ENCODE measurements at places on chromosomes 6 and 20.

DNA sequence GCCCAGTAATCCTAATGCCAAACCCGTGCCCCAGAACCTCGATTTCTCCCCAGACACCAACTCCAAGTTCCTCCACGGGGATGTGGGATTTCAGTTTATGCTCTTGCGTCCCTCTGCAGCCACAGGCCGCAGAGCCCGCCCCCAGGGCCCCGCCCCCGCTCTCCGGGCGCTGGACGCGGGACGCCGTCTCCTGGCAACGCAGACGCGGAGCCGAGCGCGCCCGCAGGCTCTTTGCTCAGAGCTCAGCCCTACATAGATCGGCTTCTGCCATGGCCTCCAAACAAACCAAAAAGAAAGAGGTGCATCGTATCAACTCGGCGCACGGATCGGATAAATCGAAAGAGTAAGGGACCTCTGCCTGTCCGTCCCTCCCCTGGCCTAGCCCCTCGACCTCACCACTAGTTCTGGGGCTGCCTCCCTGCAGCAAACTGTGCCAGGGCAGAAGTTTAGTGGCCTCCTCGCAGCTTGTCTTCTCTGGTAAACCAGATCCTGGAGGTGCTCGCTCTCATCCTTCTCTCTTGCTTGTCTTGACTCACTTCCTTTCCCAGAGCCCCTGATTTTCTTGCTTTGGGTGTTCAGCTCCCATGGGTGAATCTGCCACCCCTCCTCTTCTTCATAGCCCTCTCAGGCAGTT is at the start of gene ADGB:
ADGB (plus strand) TSS at position 201 of the 634 bp plus-strand sequence; CDS start at position 270, 69 bp downstream.
- DNase-seq = peak; percentile 86

GRCh38 chr6:42226161-42226611 is 8.5 kb upstream of the MRPS10 start:
- DNase-seq = peak; percentile 63

GRCh38 chr6:43911354-43912115 is 141.5 kb downstream of the VEGFA start:
- DNase-seq = no peak

DNA sequence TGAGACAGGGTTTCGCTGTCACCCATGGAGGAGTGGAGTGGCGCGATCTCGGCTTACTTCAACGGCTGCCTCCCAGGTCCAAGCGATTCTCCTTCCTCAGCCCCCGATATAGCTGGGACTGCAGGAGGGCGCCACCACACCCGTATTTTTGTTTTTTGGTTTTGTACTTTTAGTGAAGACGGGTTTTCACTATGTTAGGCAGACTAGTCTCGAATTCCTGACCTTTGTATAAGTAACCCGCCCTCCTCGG is 115.4 kb upstream of the BTN3A2 start:
- no peak for DNase-seq

DNA sequence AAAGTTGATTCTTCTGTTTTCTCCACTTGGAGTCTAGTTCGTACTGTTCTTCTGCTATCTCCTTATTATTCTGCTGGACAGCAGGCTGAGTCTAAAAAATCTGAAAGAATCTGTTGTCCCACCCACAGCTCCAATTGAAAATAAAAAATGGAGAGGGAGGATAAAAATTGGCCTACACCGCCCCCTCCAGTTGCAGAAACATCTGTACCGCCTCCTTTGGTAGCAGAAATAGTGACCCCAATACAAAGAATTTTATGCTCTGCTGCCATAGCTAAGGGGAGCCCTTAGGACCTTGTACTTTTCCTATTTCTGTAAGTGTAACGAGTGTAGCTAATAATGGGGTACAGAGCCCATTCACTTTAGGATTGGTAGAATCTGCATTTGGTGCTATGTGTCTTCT is 4.9 kb upstream of the FKBP1A start:
- no peak for DNase-seq

GRCh38 chr6:14075095-14075503 is 42.5 kb upstream of the CD83 start:
- peak; percentile 9 for DNase-seq

DNA sequence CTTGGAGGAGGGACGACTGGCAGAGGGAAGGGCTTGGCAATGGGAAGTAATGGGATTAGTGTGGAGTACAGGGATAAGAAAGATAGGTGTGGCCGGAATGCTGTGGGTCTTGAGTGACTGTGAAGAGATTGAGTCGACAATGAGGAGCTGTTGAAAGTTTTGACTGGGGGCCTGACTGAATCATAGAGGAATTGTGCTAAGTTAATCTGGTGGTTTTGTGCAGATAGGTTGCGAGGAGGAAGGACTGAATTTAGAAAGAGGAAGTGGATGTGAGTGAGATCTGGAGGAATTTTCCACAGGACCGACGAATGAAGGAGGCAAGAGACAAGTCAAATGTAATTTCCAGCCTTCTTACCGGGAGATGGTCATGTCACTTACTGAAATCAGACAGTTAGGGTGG is 143.9 kb upstream of the RALGAPA2 start:
- DNase-seq = no peak

DNA sequence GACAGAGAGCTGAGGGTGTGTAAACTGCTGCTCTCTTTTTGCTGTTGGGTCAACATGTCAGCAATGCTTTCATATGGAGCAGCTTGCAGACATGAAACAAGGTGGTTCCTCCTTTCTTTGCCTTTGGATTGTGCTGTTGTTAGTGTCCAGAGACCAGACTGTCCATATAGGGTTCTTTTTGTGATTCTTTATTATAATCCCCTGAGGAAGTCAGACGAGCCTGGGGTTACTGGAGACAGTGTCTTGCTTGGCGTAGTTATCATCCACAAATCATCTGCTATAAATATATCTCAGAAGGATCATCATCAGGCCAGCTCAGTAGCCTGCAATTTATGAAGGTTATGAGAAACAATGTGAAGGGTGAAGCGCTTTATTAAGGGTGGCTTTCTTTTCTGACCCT is 2.3 kb upstream of the ADGRB3 start:
- DNase-seq = peak; percentile 2

- peak; percentile 2 for DNase-seq
Measured at GRCh38 chr6:122289762-122290539, 109.5 kb upstream of the HSF2 start.

GRCh38 chr6:108750801-108751200 is 97.4 kb upstream of the ARMC2 start:
- peak; percentile 33 for DNase-seq

DNA sequence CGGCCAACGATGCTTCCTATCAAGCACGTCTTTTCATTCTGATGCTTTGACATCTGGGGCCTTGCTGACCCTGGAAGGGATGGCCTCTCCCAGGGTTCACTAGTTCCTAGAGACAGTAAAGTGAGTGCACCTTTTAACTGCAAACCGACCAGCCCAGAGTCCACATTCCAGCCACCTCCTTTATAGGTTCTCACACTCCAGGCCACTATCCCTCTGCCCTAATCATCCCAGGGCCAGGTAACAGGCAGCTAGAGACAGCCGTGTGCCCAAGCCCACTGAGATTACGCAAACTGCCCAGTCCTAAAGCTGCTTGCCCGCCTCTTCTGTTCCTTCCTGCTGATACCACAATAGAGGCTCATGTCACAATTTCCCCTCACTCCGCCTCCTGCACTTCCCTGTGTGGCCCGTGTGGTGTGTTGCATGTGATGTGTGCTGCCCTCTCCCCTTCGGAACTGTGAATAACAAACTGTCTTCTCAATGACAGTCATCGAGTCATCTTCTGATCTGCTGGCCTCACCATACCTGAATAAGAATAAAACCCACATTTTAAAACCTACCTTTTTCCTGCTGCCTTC is 123.7 kb upstream of the EXOC2 start:
- no peak for DNase-seq

DNA sequence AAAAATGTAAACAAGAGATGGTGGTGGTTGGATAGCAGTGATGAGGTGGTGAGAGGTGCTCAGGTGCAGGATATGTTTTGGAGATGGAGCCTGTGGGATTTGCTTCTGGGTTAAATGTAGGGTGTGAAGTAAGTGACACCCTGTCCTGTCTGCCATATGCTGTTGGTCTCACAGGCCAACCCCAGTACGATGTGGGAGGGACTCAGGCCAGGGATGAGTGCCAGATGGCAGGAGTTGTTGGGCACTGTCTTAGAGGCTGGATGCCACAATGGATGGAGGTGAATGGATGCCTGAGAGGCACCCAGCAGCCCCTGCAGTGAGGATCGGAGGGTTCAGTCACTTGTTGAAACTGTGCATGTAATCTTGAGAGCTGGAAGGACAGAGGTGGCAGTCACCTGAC is 259.3 kb downstream of the NRN1 start:
- DNase-seq = no peak

- no peak for DNase-seq
Measured at GRCh38 chr6:132265451-132266097, 135.7 kb downstream of the MOXD1 start.

DNA sequence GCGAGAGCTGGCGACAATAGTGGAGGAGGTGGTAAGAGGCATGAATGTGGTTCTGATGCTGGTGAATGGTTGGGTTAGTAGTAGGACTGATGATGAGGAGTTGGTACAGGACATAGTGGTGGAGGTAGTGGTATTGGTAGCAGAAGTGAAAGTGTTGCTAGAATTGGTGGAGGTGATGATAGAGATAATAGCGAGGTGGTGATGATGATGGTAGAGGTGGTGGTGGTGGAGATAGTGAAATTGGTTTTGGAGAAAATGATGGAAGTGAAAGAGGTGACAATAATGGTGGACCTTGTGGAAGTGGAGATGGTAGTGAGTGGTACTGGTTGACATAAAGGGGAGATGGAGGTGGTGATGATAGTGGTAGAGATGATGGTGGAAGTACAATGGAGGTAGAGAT is 360.2 kb upstream of the JAG1 start:
- DNase-seq = no peak

- DNase-seq = no peak
Measured at GRCh38 chr6:19976411-19977129, 139.4 kb downstream of the ID4 start.

- no peak for DNase-seq
Measured at GRCh38 chr6:42041481-42042053, 8.8 kb upstream of the TAF8 start.

DNA sequence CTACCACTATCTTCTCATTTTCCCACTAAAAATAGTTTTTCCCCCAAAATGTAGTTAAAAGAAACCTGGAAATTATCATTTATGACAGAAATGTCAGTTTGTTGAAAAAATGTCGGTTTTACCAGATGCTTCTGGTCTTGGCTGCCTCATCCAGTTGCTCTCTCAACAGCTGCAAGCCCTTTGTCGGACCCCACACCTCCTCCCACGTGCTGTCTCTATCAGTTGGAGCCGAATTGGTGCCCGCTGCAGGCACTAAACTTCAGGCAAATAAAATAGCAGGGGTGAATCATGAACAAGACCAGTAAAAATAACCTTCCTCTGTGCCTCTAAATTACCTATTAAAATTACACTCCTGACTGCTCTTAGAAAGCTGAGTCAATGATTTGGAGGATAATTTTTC is 129.5 kb upstream of the CEP162 start:
- DNase-seq = no peak

DNA sequence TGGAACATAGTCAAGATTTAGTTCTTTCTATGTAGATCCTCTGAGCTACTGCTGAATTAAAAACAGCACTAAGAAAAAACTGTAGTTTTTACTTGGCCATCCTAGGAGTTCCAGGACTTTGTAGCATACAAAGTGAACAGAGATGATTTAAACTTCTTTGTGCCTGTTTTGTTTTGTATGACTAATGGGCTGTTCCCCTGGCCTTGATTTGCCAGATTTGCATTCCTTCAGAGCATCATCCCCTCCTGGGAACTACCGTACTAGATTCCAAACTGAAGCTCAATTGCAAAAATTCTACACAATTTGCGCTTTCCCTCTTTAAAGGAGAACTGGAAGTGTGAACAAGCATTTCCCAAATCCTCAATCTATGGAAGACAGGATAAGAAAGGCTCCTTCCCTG is 23.1 kb downstream of the ACOT13 start:
- peak; percentile 20 for DNase-seq

GRCh38 chr20:24362080-24362479 is 107.3 kb upstream of the SYNDIG1 start:
- no peak for DNase-seq

- no peak for DNase-seq
Measured at GRCh38 chr6:10401632-10402223, 13.1 kb downstream of the TFAP2A start.

DNA sequence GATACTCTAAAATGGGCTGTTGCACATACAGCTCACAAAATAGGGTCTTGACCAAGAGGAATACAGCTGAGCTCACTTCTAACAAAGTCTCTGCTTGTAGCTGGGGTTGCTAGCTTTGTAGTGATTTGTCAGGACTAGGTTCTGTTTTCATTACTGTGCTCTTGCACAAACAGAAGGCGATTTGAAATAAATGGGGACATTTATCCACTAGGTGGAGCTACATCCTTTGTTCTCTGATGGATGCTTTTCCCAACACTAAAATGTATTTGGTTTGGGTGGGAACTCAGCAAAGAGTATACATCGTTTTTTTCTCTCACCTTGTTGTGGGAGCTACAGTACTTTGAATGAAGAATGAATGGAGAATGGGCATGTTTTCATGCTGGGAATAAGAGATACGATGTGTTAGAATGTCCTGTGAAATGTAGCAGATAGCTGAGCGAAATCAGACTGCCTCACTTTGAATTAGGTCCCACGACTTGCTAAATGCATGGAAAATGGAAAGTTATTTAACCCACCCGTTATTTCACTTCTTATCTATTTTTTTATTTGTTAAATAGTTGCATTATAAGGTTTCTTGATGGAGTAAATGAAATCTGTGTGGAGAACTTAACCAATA is 494.7 kb upstream of the MAP3K7 start:
- peak; percentile 9 for DNase-seq

- peak; percentile 18 for DNase-seq
Measured at GRCh38 chr6:134117409-134117808, 65.0 kb upstream of the SLC2A12 start.

DNA sequence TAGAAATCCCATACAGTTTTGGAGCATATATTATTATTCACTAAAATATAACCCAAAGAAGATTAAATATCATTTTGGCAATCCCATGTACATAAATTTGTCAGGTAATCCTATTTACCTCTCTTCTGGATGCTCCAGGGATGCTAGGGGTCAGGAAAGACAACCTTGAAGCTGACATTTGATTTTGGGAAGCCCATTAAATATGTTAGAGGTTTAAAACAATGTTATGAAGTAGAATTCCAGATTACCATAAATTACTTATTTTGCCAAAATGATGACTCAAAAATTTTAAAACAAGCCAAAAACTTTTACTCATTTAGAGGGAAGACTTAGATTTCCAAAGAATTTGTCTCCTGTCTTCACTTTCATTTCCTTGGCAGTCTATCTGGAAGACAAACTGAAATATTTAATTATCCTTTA is 9.2 kb upstream of the IL22RA2 start:
- no peak for DNase-seq

DNA sequence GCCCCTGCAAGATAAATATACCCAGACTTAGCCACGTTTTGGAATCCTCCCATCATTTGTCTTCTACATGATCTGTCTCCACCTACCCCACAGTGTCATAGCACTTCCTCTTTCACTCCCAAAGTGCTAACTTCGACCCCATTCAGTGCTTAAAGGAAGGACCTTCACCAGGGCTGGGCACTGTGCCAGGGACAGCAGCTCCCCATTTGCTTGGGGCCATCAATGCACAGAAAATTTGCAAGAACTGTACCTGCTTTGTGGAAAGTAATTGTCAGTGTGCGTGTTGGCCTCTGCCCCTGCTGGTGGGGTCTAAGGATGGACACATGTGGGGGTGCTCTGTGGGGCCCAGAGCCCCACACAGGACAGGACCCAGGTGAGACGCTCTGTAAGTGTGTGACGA is 5.2 kb upstream of the BPIFA2 start:
- no peak for DNase-seq

- DNase-seq = no peak
Measured at GRCh38 chr6:158848490-158848895, 29.3 kb upstream of the EZR start.
